ENCODE measurements at places on chromosomes 1 and 21.

DNA sequence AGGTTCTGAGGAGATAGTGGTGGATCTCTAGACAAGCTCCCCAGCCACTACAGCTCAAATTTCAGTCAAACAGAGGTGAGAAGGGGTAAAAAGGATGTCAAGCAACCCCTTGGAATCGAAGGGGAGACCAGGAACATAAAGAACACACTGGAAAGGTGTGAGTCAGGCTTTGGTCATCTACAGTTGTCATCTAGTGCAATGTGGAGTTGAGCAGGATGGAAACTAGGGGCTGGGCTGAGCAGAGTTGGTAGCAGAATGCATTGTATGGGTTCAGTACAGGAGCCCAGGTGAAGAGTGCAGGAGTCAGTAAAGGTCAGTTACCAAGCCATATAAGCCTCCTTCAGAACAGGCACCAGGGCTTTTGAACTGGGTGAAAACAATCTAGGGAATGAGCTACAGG is 52.7 kb upstream of the VAV3 start:
- no peak for DNase-seq

GRCh38 chr1:46248122-46248920 is 758 bp downstream of the RAD54L start:
- DNase-seq, result peak; percentile 14

DNA sequence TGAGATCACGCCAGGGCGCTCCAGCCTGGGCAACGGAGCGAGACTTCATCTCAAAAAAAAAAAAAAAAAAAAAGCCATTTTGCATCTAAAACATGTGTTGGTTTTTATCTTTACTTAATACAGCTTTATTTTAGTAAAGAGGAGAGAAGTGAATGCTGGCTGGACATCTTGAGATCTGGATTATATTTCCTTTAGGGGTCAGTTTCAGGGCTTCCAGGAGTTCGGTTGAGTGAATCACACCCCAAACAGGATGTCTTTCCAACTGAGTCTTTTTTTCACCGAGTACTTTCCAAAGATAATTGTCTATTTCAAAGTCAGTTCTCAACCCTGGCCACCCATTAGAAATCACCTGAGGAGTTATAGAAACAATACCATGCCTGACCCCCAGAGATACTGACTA is 16.6 kb upstream of the IPP start:
- DNase-seq, result peak; percentile 65

- DNase-seq, result peak; percentile 72
Measured at GRCh38 chr1:62841587-62842169, 57.7 kb downstream of the ATG4C start.

All from umbilical cord (tissue), 2 donors.